Erythroblast (primary cell): ENCODE measurements at places on chromosomes 1 and 21.

GRCh38 chr1:38831731-38832369 lies 27.7 kb downstream of the RRAGC start:
- no peak for DNase-seq

GRCh38 chr1:27400082-27400962 lies 7.9 kb downstream of the GPR3 start:
- DNase-seq: no peak

DNA sequence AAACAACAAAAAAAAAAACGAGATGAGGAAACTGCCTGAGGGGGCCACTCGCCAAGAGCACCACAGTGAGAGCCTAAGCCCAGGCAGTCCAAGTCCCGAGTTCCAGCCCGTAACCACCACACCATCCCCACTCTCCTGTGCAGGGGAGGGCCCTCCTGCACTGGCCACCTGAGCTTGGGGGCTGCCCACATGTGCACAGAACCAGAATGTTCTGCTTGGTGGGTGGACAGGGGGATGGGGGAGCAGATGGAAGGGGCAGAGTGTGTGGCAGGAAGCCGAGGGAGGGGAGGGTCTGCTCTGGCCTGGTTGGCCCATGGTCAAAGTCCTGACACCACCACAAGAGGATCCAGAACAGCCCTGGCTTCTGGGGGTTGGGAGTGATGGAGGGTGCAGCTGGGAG lies 17.6 kb downstream of the ADPRS start:
- DNase-seq: no peak

GRCh38 chr1:228955691-228956090 lies 220.4 kb downstream of the RHOU start:
- no peak for DNase-seq
